Daoy (cell line): ENCODE measurements at places on chromosomes 12 and 14. TPM values are rescaled to one million over a fixed set of nuclear protein-coding genes. Genes with fewer than 3 reads are reported as not detected.

DNA sequence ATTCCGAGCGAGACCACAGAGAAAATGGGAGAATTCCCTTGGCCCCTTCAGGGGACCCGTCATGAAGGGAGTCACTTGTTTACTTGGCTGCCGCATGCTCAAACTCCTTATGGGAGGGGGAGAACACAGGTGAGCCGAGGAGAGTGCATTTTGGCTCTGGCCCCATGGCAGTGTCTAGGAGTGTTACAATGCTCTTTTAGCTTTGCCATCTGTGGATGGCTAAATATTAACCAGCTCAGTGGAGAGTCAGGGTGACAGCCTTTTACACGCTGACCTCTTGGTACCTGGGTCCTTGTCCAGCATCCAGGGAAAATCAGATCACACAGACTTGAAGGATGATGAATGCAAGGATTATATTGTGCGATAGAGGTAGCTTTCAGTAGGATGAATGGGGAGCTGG lies 146.4 kb upstream of the ATXN7L3B start:
- DNase-seq, result no peak

DNA sequence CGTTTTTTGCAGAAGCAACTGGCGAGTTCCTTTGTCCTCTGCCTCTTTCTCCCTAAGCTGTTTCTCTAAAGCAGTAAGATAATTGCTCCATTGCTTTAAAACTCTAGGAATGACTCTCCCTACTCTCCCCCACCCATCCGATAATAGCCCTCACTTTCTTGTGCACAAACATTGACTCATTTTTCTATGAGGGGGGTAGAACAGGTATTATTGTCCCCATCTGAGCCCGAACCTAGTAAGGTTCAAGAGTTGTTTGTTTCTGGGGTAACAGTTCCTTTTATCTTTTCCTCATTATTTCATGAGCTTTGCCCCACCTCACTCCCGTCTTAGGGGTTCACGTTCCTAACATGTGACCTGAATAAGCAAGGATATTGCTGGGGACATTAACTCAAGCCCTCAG lies 190.6 kb downstream of the EMP1 start:
- no peak for DNase-seq

DNA sequence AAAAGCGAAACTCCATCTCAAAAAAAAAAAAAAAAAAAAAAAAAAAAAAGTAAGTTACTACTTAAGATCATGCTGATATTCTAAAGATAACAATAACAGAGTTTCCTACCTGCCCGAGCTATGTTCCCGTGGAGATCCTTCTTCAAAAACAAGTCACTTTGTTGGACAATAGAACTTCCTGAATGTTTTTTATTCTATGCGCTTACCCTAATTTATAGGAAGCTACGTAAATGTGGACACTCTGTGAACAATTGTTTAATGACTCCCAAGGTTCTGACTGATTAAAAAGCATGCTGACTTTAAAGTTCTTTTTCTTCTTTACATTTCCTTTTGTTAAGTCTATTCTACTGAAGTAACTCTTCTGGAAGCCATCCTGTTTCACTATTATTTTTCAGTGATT lies 52.5 kb downstream of the FGD4 start:
- DNase-seq, result no peak

DNA sequence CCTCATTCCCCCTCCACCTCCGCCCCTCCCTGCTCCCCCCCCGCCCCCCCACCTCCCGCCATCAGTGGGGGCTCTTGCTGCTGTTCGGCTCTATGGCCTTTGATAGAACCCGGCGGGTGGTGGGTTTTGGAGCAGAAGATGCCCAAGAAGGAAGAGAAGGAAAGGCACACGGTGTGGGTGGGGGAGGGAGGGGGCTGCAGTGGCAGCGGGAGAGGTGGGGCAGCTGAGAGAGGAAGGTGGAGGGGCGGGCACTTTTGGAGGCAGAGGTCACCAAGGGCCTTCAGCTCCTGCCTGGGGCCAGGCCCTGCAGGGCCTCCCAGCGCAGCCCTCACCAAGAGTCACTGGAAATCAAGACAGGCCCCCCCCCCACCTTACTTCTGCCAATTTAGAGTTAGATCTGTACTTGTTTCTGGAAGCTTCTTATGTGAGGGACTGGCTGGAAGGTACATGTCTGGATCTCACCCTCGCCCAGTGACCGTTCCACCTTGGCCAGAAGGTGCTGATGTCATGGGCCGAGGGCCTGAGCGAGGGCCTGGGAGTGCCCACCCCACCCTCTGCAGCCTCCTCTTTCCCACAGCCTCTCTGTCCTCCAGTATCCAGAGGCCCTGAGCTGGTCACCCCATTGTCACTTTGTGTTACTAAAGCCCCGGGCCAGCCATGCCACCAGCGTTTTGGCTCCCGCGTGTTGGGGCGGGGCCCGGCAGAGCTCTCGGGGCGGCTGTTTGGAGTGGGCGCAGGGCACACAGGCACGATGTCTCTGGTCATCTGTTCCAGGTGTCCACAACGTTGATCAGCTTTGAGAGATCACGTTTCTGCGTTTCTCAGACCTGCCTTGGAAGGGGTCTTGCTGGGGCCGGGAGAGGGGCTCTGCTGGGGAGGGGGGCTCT lies 153.9 kb downstream of the KIF26A start:
- no peak for DNase-seq

- no peak for DNase-seq
Observed at GRCh38 chr14:105271224-105271890, 23.0 kb downstream of the BTBD6 start.

DNA sequence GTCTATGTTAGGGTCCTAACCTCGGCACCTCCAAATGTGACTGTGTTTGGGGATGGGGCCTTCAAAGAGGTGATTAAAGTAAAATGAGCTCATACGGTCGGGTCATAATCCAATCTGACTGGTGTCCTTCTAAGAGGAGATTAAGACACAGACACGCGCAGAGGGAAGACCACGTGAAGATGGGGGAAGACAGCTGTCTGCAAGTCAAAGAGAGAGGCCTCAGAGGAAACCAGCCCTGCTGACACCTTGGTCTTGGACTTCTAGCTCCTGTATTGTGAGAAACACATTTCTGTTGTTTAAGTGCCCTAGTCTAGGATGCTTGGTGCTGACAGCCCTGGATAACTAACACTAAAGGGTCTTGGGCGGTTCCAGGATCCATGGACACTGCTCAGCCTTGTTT lies 109.6 kb downstream of the DICER1 start:
- DNase-seq, result no peak

DNA sequence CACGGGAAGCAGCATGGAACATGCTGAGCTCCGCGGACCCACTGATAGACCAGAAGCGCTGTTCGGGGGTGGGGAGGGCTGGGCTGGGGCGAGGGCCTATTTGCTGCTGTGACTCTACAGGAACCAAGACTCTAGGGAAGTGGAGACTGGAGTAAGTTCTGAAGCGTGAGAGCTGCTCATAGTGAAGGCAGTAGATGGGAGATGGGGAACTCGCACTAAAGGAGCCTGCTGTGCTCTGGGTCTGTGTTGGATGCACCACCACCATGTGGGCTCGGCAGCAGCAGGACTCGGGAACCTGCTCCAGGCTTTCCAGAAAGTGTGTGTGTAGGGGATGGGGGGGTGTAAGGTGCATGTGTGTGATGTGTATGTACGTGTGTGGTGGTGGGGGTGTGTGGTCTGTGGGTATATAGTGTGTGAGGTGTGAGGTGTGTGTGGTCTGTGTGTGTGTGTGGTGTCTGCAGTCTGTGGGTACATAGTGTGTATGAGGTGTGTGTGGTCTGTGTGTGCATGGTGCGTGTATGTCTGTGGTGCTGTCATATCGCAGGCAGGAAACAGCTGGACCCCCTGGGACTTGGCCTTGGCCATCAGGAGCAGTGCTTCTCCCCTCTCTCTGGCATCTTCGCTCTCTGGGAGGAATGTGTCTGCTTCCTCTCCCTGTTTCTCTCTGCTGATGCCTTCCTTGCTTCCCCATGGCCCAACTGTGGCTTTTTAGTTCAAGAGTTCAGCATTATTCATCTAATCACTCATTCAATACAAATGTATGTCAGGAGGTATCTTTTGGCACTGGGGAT lies 378.9 kb downstream of the FUT8 start:
- DNase-seq, result peak; percentile 79

DNA sequence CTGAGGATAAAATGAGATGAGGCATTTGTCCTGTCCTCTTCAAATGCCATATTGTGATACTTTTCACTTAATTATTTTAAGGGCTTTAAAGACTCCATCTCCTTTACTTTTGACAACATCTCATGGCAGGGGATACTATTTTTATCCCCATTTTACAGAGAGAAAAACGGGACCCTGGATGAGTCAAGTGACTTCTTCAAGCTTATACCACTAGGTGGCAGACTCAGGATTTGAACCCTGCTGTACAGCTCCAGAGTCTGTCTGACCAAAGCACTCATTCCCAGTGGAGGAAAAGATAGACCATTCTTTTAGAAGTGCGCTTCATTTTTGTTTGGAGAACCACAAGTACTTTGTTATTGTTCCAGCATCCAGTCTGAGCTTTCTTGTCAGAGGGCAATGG lies 1.7 kb upstream of the SMOC1 start:
- peak; percentile 51 for DNase-seq

DNA sequence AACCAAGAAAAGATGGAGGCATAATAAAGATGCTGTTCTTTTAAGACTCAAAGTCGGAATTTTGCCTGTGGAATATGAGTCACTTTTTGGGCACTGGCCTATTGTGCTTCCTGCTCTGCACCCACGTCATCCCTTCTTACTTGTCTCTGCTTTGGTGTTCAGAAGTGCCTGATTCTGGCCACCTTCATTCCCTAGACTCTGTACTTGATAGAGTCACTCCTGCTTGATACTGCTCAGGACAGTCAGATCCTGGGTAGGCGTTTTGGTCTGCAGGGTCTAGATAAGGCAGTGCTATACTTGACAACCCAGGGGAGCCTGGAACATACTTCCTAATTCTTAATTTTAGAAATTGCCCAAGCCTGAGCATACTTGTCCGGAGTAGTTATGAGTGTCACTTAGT lies 1.9 kb downstream of the LRRK2 start:
- peak; percentile 73 for DNase-seq

- DNase-seq, result peak; percentile 84
Observed at GRCh38 chr12:15220915-15221885, at the start of gene RERG. RERG (minus strand) TSS chr12:15221417; CDS start chr12:15217489, 3,928 bp downstream.

GRCh38 chr12:22628228-22628627 lies 3.3 kb downstream of the ETNK1 start:
- DNase-seq, result no peak

- DNase-seq, result peak; percentile 76
Observed at GRCh38 chr12:39127401-39127800, 222.0 kb upstream of the CPNE8 start.

GRCh38 chr12:45458238-45458637 lies 242.3 kb downstream of the ANO6 start:
- DNase-seq, result no peak

DNA sequence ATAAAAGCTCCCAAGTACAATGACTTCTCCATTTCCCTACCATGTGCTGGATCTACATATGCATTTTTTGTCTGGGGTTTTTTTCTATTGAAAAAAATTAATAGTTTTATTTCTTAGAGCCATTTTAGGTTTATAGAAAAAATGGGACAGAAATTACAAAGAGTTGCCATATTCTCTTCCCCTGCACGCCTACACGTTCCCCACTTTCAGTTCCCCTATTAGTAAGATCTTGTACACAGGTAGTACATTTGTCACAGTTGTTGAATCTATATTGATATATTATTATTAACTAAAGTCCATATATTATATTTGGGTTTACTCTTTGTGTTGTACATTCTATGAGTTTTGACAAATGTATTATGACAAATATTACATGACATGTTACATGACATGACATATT lies 35.7 kb downstream of the SIX6 start:
- DNase-seq, result no peak

Gene CACNA2D4
- total RNA-seq, result 0.74 TPM in 1 of 2 replicates, not detected in the other

Gene P2RX2
- total RNA-seq, result not detected in 2 replicates

Gene TSPAN9
- 9.8 and 13.7 TPM in 2 replicates for total RNA-seq

Gene STAB2
- not detected in 2 replicates for total RNA-seq

Gene HIF1A
- total RNA-seq, result 258 and 272 TPM in 2 replicates

Gene FOS
- total RNA-seq, result 8.8 and 9.1 TPM in 2 replicates

Gene HOMEZ
- 5.8 and 6.9 TPM in 2 replicates for total RNA-seq
